ENCODE measurements at places on chromosomes 1 and 21.

DNA sequence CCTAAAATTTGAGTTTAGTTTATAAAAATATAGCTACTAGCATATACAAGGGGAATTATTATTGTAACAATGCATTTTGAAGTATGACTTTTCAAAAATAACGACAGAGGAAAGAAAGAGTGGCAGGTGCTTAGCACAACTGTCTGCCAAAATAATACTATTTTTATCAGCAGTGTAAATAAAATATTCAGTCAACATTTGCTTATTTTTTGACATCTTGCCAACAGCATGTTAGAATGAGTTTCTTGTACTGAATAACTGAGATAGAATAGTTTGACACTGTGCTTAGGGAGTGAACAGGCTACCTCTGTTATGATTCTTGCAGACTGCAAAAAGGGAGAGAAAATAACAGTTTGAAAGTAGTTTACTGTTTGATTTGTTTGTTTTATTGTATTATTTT is 909.8 kb downstream of the BRINP3 start:
- DNase-seq = no peak

DNA sequence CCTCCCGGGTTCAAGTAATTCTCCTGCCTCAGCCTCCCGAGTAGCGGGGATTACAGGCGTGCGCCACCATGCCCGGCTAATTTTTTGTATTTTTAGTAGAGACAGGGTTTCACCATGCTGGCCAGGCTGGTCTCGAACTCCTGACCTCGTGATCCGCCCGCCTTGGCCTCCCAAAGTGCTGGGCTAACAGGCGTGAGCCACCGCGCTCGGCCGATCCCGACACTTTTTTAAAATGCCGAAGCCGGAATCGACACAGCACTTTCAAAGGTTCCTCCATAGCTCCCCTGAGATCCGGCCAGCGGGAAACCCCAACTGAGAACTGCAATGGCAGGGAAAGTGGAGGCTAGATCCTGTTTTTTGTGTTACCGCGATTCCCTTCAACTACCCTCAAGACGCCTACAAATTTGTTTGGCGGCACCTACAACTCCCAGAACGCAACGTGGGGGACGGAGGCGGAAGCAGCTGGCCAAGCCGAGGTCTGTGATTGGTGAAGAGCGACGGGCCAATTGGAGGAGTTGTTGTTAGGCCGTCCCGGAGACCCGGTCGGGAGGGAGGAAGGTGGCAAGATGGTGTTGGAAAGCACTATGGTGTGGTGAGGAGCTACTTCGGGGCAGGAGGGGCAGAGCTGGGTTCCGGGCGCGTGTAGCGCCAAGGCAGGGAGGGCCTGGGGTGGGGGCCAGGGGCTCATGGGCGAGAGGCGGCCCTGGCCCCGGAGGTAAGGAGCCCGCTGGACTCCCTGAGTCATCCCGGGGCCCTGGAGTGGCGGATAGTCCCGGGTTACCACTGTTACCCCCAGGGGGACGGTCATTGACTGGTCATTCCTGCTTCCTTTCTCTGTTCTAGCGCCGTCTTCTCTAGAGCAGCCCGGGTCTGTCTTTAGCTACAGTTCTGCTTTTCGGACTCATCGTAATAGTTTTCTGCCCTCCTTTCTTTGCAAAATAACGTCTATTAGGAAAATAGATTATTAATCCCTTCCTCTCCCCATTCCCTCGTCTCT is at the start of gene PSMD4:
PSMD4 (plus strand) TSS at position 518 of the 997 bp plus-strand sequence; CDS start at position 567, 49 bp downstream.
- DNase-seq = peak; percentile 85

- DNase-seq = no peak
Observed at GRCh38 chr1:156643778-156644092, 1.8 kb downstream of the BCAN start.

DNA sequence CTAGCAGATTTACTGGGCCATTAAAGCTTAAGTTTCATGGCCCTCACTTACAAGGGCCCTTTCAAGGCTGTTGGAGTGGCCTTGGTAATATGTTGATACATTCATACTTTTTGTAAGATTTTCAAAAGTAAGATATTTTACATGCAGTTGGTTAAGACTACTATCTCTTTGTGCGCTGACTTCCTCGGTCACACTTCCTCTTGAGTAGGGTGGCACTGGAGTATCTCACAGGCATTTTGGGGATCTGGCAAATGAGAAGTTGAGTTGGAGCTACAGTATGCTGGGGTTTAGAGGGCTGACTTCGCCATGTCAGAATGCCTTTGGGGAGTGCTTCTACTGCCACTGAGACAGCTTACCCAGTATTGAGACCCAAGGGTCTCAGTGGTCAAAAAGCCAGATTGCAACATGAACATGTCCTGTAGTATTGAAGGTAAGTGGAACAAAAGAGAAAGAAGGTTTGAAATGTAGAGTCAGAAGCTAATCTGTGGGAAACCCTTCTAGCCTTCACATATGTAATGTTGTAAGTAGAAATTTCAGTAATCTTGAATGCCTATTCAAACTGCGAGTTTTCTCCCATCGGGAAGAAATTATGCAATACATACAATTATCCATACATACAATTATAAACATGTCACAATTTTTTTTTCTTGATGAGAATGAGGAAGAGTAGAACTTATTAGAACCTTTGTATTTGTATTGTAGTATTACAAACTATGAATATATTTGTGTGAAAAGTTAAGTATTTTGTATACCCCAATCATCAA is 32.3 kb upstream of the RALGPS2 start:
- DNase-seq = no peak

DNA sequence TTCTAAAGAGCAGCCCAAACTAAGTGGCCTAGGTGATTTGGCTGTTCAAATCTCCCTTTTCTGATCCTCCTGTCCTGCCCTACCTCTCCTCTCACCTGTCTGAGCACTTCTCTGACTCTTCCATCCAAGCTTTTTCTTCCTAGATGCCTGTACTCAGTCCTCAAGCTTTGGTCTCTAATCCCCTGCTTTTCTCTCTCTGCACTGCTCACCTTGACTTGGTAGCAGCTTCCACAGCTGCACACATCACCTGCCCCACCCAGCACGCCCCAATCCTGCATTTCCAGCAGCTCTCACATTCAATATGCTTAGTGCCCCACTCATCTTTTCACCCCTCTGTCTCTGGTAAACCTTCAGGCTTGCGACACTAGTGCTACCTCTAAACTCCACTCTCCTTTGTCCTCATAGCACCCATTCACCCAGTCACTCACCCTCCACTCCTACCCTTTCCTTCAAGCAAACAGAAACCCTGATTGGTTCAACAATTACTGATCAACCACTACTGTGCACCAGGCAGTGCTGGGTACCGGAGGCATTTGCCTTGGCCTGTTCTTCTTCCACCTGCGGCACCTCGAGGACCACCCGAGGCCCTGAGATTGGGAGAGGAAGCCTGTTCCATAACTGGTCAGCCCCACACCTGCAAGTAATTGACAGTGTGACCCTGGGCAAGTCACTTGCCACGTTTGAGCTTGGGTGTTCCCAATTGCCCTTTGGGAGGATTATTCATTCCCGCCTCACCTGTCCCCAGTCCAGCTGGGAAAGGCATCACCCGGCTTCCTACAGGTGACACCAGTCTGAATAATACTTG is 136.1 kb upstream of the EDN2 start:
- DNase-seq = no peak

DNA sequence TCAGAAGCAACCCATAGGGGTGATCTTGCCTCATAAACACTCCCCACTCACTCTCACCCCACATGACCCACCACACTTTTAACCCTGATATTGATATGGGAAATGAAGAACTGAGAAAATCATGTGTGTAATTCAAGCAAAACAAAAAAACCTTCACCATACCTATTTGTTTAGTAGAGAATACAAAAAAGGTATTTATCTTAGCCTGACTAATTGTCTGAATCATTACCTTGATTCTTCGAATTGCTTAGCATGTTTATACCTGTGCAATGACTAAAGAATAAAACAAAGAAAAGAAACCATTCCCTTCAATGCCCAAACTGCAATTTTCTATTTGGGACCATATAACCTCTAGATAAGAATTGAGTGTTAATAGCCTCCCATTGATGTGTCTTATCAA is 1.8 kb downstream of the CLDN17 start:
- no peak for DNase-seq

DNA sequence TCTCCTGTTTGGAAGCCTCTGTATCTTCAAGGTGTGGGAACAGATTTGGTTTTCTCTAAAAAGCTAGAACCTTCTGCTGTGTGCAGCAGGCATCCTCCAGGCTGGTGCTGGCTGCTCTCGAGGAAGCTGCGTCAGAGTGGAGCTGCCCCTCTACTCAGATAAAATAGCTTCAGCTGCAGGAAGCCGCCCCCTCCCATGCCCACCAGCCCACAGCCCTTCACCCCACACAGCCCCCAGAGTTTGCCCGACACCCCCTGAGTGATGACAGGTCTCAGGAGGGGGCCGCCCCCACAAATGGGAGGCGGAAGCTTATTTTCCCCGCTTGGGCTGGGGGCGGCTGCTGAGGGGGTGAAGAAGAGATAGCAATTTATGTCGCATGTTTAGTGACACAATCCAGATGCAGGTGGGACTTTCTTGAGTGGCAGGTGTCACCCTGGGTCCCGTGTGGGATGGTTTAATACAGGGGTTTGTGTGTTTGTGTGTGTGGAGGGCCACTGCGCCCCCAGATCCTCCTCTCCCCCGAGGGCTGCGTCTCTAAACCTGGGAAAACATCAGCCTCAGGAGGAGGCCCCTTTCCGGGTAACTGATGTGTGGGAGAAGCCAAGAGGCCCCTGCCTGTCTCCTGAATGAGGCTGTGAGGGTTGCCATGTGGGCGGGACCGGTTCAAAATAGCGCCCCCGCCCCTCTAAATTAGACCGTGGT is 55.4 kb downstream of the STUM start:
- DNase-seq = no peak

- DNase-seq = no peak
Observed at GRCh38 chr1:70427976-70428375, 16.9 kb downstream of the CTH start.

GRCh38 chr1:215043401-215043800 is 39.1 kb upstream of the KCNK2 start:
- no peak for DNase-seq

- DNase-seq = no peak
Observed at GRCh38 chr1:224582041-224582440, 34.1 kb upstream of the CNIH3 start.

DNA sequence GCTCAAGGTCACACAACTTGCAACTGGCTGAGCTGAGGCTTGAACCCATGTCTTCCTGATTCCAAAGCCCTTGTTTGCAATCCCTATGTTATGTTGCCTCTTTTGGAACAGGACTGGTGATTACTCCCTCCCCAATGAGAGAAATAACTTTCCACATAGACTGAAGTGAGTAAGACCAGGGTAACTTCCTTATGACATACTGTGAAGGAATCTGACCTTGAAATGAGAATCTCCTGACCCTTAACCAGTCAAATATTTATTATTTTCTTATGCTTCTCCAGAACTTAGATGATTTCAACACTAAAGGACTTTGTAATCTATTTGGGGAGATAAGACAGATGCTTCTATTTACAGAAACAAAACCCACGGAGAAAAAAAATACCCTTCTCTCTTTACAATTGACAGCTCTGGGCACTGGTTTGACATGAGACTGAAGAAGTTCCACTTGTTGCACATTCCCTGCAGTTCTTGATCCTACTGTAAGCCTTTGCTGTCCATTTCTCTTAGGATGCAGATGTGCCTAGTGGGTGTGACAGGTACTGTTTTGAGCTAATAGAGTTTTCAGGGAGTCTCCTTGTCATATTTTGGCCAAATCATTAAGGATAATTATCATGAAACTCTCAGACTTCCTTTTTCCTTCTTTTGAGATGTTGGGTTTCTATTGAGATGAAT is 3.9 kb upstream of the RPTN start:
- DNase-seq = no peak

- DNase-seq = no peak
Observed at GRCh38 chr1:110265186-110265585, 55.1 kb downstream of the KCNC4 start.

DNA sequence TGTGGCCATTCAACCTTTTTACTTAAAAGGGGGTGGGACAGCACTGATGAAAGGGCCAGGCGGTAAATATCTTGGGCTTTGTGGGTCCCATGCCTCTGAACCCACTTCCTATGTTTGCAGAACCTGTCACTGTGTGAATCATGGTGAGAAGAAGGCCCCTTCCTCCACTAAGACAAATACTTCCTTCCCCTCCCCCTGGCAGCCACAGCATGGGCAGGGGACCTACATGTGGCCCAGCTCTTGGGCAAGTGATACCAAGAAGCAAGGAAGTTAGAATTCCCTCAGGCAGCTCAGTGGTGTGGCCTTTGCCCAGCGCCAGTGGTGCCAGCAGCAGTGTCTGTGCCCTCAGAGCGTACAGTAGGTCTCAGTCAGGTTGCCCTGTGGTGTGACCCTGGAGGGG is 168.6 kb downstream of the TRIM33 start:
- DNase-seq = peak; percentile 13

GRCh38 chr1:31441073-31441472 is 28.1 kb downstream of the SERINC2 start:
- DNase-seq = no peak

DNA sequence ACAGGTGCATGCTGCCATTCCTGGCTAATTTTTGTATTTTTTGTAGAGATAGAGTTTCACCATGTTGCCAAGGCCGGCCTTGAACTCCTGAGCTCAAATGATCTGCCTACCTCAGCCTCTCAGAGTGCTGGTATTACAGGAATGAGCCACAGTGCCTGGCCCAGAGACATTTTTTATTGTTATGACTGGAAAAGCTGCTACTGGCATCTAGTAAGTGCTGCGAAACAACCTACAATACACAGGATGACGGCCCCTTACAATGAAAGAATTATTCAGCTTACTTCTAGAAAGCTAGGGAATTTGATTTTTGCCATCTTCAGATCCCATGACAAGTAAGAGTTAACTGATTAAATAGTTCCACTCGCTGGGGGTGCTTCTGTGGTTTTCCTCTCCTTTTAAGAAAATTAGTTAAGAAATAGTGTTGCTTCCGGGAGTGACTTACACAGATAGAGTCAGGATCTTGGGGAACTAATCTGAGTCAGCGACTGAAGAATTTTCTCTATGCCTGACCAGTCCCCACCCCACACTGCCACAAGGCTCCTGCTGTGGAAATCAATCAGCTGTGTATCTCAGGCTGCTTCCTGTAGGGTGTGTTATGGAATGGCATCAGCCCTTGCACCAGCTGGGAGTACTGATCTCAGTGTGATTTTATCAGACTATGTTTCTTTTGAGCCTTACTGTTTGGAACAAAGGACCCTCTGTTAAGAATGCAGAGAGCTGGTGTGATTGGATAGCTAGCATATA is 93.0 kb upstream of the BMP8A start:
- DNase-seq = no peak

- DNase-seq = no peak
Observed at GRCh38 chr1:113375878-113376277, 14.4 kb upstream of the MAGI3 start.

DNA sequence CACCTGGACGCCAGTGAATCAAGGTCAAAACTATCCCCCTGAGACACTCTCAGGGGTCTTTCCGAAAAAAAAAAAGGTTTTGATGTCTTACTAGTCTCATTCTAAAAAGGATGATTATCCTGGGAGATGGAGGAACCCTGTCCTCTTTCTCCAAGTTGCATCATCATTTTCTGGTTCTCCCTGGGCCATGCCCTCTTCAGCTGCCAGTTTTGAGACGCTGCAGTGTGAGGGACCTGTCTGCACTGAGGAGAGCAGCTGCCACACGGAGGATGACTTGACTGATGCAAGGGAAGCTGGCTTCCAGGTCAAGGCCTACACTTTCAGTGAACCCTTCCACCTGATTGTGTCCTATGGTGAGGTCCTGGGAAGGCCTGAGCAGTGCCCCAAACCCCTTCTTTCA is 3.5 kb downstream of the FCRLA start:
- DNase-seq = no peak

GRCh38 chr1:160884579-160884978 is 401 bp downstream of the ITLN1 start:
- DNase-seq = no peak

All from stimulated activated CD8-positive, alpha-beta memory T cell treated with anti-CD3 and anti-CD28 coated beads, Interleukin-2, amount 100 ng/mL, for 1 hour (primary cell).